ENCODE measurements at places on chromosomes 5 and 9.

DNA sequence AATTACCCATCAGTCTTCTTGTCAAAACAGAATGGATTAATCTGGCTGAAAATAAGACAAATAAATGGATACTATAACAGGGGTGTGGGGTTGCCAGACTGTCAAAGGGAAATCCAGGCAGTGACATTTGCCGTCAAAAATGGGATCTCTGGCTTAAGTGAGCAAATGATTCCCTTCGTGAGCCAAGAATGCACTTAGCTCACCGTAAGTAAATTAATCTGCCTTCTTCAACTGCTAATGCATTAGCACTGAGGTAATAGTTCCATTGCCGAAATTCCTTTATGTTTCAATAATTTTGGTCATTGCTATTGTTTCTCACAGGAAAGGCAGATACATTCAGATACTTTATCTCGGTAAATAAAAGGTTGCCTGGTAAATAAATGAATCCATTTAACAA, 377.8 kb downstream of the KIAA0825 start:
- no peak for DNase-seq

DNA sequence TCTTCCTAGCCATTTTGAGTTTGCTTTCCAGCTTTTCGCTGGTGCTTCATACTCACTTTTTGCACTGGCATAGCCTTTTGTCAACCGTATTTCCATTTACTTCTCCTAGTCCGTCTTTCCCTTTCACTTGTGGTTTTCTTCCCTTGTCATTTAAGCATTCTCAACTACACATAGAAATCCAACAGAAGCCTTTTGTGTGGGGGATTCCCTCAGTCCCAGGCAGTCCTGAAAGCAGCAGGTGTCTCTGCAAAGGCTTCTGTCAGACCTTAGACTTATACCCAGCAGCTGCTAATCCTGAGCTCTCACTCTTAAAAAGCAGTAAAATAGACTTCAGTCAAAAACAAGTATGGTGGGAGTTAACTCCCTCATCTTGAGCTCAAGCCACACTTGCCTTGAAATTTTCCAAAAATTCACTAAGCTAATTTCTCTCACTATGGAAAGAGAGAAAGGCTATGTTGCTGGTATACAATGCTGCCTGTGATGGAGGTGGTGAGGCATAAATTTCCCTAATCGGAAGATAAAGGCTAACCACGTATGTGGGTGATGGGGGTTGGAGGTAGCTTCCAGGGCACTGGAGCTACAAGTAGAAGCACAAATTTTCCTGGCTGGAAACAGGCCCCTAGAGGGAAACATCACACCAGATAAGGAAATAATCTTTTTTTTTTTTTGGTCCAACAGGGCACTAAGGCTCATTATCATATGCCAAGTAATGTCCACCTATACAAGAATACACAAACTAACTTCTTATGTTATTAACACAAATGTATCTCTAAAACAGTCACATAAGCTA, 34.8 kb upstream of the IFNK start:
- DNase-seq, result no peak

DNA sequence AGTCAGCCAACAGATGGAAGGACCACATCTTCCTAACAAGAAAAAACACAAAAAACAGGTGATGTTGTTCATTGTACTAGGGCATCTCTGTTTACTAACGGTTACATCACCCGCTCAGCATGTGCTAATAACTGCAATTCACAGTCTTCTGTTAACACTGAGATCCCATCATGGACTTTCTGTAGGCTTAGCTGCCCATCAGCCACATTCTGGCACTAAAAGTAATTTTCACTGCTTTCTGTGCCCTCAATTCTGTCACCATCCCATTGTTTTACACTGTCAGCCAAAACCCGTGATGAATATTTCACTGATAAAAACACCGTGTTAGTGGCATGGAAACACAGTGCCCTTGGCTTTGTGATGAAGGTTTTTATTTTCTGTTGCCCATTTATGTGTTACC, 64.6 kb downstream of the CAST start:
- no peak for DNase-seq

GRCh38 chr5:143877196-143877595, 65.2 kb downstream of the HMHB1 start:
- DNase-seq, result no peak

- no peak for DNase-seq
Measured at GRCh38 chr9:134783699-134784039, 96.9 kb upstream of the FCN2 start.

GRCh38 chr9:82148901-82149461, 160.4 kb downstream of the SPATA31D1 start:
- DNase-seq, result no peak

DNA sequence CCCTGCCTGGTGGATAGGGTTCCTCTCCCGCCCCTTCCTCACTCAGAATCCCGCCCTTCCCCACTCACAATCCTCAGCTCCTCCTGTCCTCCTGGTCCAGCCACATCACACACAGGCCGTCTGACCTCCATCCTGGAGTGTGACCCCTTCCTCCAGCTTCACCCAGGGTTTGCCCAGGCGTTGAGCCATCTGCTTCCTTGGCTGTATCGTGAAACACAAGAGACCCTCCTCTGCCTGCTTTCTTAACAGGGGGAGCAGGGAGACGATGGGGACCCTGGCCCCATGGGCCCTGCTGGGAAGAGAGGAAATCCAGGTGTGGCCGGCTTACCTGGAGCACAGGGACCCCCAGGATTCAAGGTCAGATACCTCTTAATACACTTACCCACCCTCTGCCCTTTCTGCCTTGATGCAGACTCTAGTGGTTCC, 32.3 kb upstream of the ORM1 start:
- no peak for DNase-seq

All from activated CD4-positive, alpha-beta T cell treated with anti-CD3 and anti-CD28 coated beads, Interleukin-2, amount 50 U/mL, for 1 hour (primary cell).